ENCODE measurements at places on chromosomes 3 and 15.
A peak's percentile ranks its signal among the peaks of the same experiment; 100 is the strongest.

- no peak for DNase-seq
Measured at GRCh38 chr3:76644305-76644675, 395.6 kb upstream of the ROBO2 start.

- DNase-seq: peak; percentile 57
Measured at GRCh38 chr3:132399054-132399929, 18.0 kb upstream of the DNAJC13 start.

DNA sequence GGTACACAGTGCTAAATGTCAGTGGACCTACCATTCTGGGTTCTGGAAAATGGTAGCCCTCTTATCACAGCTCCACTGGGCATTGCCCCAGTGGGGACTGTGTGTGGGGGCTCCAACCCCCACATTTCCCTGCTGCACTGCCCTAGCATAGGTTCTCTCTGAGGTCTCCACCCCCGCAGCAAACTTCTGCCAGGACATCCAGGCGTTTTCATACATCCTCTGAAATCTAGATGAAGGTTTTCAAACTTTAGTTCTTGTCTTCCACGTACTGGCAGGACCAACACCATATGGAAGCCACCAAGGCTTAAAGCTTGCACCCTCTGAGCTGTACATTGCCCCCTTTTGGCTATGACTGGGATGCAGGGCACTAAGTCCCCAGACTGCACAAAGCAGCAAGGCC lies 788.2 kb upstream of the ALCAM start:
- DNase-seq: no peak

GRCh38 chr15:45645026-45645980 lies 10.5 kb downstream of the SQOR start:
- no peak for DNase-seq

DNA sequence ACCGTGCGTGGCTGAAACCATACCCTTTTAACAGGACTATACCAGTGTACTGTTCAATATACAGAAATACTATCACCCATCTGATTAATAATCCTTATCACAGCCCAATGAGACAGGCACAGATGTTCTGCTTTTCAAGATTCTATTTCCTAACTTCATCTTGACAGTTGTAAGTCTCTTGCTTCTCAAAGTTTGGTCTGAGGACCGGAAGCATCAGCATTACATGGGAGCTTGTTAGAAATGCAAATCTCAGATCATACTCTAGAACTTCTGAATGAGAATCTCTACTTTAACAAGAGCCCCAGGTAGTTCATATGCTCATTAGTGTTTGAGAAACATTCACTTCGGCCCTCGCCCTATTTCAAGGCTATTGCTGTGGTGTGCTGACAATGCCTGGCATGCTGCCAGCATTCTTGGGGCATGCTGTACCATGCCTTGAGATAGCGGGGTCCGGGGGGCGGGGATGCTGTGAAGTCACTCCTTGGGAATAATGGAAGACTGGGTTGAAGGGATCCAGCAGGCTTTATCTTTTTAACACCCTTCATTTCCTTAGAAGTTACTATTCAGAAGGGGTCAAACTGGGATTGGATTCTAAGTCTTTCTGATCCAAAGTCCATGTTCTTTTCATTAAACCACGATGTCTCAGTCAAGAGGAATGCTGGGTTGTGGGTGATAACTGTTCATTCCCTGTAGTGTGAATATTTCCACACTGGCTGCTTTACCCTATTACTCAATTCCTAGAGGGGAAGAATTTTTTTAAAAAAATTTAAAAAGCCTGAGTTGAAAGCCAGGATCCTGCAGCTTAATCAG lies 194.7 kb downstream of the LPP start:
- no peak for DNase-seq

DNA sequence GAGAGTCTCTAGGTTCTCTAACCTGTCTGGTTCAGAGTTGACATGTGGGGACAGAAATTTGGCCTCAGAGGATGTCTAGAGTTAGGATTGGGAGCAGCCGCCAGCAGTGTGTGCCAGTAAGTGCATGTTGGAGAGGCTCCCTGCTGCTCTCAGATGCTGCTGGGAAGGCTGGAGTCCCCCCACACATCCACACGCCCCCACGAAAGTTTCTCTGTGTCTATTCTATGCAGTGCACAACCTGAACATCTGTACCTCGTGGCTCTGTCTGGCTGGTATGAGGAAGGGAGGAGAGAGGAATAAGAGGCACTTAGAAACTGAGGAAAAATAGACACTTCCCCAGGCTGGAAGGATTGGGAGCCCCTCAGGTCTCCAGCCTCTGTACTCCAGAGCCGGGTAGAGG lies 131.8 kb downstream of the RAB11A start:
- no peak for DNase-seq

DNA sequence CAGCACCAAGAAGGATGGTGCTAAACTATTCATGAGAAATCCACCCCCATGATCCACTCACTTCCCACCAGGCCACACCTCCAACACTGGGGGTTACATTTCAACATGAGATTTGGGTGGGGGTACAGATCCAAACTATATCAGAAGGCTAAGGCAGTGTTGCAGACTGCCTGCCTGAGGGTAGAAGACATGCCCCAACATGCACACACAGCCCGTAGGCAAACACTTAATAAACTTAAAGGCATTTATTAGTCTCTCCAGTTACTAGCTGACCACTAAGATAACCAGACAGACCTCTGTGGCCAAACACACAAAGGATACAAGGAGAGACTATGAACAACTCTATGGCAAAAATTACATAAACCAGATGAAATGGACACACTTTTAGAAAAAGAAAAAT lies 10.2 kb downstream of the FAM162A start:
- DNase-seq: no peak

- no peak for DNase-seq
Measured at GRCh38 chr3:185188816-185189215, 36.0 kb upstream of the C3orf70 start.

DNA sequence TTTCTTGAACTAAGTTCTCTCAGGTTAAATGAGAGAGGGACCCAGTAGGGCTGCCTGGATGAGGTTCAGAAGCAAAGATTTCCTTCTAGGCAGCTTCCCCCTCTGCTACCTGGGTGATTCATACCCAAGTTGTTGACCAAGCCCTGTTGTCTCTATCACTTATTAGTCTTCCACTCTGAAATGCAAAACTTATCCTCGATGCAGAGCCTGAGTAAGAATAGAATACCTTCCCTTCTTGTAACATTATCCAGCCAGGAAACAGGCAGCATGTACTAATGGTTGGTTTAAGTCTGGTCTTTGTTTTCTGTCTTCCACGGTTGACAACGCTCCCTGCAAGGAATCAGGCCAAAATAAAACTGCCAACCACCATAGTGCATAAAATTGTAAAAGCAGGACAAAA lies 377.3 kb downstream of the MECOM start:
- DNase-seq: no peak

DNA sequence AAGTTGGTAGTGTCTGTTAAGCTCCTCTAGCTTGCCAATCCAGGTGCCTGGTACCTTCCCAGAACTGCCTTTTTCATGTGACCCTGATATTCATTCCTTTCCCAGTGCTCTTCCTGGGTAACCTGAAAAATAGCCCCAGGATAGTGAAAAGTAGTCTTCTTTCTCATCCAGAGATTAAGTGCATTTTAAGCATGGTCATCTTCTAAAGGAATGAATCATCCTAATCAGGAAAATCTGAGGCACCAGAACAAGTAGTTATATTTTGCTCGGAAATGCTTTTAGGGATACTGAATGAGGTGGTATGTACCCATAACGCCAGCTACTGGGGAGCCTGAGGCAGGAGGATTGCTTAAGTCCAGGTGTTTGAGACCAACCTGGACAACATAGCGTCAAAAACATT lies 23.1 kb upstream of the PDCD6IP start:
- no peak for DNase-seq

GRCh38 chr3:159798951-159799350 lies 189.7 kb upstream of the IL12A start:
- no peak for DNase-seq

GRCh38 chr3:122100591-122101463 lies 45.7 kb downstream of the CD86 start:
- no peak for DNase-seq

DNA sequence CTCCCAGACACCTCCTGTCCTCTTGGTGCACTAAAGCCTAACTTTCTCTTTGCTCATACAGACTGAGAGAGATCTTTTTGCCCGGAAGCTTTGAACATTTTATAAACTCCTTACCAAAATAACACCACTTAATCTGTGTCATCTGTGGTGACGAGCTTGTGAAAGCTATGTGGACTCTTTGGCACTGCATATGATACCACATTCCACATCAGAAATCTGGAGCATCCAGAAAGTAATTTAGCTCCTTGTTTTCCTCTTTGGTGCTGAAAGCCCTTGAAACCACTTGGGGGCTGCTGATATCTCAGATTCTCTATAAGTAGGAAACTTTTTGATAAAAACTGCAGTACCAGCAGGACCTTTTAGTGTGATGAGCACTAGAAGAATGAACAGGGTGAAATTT lies 128.3 kb downstream of the ALCAM start:
- DNase-seq: no peak

- no peak for DNase-seq
Measured at GRCh38 chr15:97976766-97977503, 16.4 kb downstream of the ARRDC4 start.

DNA sequence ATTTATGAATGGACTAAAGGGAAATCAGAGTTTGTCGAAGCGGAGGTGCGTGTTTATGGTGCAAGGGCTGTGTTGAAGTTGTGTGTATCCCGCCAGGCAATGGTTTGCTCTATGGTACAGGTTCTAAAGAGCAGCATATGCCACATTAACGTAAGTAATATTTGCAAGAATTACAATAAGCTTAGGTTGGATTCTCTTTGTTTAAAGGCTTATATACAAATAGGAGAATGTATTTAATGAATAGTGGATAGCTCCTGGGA lies 800 bp downstream of the EPHA3 start:
- DNase-seq: no peak

- no peak for DNase-seq
Measured at GRCh38 chr3:153399636-153400035, 237.6 kb downstream of the RAP2B start.

DNA sequence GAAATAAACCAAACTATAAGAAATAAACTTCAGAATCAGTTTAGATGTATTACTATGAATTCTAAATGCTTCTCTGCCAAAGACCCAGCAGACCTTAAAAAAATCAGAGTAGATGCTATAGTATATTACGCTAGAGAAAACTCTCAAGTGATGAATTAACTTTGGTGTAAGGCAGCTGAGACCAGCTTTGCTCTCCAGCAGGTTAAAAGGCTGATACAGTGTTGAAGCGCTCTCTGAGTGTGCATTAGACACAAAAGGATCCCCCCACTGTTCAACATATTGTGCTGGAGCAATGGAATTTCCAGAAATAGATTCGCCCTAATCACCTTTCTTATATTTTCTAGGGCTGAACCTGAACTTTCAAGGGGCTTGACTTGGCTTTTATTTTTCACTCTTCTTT lies 190.0 kb downstream of the EFHB start:
- DNase-seq: no peak

DNA sequence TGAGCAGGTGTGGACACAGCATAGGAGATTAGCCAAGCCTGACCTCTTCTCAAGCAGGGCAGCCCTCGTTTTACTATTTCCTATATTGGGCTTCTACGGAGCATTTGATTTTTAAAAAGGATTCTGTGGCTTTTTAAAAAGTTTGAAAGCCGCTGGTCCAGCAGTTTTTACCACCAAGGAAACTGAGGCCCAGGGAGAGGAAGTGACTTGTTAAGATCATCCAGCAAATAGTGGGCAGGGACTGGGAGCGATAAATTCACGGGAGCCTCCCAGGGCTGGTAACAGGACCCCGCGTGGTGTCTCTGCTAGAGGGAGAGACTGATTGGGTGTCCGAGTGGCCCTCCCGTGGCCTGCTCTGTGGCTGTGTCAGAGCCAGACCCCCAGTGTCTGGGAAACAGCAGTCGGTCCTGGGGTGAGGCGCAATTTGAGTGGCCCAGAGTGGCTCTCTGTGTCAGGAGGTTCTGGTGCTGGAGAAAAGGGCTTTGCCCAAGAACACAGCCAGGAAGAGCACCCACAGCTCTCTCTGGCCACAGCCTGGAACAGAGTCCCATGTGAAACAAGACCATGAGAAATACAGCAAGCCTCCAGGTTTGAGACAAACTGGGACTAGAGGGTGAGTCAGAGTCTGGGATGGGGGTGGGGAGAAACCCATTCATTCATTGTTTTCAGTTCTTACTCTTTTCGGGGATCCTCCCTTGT lies 4.2 kb downstream of the FURIN start:
- no peak for DNase-seq

DNA sequence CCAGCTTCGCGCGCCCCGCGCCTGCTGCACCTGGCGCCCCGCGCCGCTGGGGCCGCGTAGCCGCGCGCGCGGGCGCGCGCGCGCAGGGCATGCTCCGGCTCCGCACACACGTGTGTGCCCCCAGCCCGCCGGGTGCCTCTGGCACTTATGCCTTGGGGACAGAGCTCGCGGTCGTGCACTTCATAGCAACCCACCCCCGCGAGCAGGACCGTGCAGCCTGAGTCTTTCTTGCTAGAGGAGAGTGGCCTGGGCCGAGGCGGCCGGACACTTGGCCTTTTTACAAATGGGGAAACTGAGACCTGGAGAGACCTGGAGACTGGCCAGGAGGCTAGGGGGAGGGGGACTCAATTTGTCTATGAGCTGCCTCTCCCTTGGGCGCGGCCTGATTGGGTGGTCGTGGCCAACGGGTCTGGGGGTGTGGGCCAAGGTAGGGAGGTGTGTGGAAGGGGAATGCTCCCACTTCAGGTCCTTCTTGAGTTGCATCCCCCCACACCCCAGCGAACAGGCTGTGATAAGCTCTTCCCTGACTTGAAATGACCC lies 562 bp downstream of the NBEAL2 start:
- peak; percentile 80 for DNase-seq

DNA sequence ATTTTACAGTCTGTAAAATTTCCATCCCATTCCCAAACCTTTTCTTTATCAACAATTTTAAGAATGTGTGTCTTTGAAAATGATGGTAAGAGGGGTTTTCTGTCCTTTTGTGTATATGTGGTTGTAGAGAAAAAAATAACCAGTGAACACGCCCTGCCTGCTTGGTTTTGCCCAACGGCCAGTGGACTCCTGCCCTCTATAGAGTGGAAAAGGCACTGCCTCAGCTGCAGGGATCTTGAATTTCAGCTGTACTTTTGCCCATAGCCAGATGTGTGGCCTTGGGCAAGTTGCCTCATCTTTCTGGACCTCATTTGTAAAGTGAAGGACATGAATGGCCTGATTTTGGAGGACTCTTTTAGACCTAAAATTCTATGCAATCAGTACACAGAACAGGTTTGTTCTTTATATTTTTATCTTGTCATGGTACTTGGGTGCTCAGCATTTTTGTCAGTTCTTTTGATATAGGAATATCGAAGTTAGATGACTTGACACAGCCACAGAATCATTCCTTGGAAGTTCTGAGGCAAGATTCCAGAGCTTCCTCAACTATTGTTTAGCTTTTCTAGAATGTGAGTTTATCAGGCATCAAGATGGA lies 81.0 kb downstream of the CLDN11 start:
- DNase-seq: peak; percentile 65

GRCh38 chr15:62894322-62895085 lies 148.0 kb upstream of the TPM1 start:
- no peak for DNase-seq

DNA sequence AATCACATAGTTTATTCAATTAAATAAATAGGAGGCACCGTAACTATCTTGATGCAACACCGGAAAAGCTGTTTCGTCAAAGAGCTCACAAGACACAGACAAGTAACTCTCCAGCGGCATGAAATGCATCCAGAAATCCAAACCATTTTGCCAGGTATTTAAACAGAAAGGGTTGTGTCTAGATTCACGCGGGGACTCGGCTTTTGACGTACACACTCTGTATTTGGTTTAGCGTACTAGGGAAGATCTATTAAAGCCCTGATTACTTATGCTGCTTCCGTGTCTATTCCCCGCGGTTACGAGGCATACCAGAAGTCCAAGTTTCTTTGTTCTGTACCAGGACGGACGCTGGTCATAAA lies 718 bp downstream of the BNIP2 start:
- DNase-seq: peak; percentile 21

GRCh38 chr3:124346487-124346886 lies 354.6 kb upstream of the ROPN1 start:
- no peak for DNase-seq
